ENCODE measurements at places on chromosomes 16 and 17.

- DNase-seq, result no peak
Measured at GRCh38 chr17:44892250-44892649, 7.0 kb downstream of the EFTUD2 start.

GRCh38 chr17:47733674-47734410, 806 bp downstream of the TBX21 start:
- DNase-seq, result no peak

DNA sequence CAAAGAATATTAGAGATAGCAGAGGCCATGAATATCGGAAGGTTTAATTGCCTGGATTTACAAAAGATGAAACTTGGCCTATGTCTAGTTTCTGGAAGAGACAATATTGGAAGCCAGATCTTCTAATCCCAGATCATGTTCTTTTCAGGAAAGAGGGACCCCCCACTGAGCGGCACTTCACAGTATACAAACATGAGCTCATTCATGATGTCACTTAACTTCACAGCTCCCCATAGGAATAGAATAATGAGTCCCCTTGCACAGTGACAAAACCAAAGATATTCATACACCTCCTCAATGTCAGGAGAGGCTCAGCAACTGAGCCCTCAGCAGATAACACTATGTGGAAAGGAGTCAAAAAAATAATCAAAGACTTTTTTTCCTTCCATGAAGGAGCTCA, 147.5 kb downstream of the CDH11 start:
- DNase-seq, result no peak

DNA sequence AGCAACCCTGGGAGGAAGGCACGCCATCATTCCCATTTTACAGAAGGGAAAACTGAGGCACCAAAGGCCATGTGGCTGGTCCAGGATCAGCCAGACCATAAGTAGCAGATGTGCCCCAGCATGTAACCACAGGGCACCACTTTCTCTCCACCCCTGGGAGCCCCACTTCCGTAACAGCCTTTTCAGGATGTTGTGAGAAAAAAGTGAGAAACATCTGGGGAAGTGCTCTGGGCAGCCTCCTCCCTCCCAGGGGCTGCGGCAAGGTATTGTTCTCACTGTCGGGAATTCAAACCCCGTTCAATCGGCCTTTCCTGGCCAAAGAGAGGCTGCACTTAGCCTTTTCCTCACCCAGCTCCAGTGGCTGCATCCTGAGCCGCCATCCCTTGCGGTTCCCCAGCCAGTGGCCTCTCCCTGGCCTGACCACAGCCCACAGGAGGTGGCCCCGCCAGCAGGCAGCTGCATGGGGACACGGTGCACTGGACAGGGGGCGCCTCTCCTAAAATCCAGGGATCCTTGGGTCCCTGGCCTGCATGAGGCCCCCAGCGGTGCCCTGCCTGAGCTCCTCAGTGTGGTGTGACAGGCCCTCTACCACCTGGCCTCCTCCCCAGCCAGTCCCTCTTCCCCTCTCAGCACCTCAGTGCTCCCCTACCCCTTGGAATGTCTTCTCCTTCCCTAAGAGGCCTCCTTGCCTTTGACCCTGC, 5.7 kb upstream of the CDH5 start:
- DNase-seq, result no peak

- no peak for DNase-seq
Measured at GRCh38 chr17:57773557-57773956, 28.5 kb upstream of the CCDC182 start.

DNA sequence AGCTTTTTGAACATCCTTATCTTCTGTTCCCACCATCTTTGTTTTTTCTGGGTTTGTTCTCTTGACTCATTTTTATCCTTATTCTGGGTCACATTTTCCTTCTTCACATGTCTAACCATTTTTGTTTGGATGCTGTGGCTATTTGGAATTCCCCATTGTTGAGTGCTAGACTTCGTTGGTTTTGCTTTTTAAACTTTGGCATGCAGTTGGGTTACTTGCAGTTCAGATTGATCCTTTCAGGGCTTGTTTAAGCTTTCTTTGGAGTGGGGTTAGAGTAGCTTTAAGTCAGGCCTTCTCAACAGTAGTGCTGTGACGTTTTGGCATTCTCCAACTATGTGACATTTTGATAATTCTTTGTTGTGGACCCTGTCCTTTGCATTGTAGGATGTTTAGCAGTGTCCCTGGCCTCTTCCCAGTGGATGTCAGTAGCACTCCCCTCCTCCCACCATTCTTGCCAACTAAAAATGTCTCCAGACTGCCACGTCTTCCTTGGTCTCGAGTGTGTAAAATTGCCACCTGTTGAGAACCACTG, 21.1 kb downstream of the PRMT7 start:
- DNase-seq, result no peak

DNA sequence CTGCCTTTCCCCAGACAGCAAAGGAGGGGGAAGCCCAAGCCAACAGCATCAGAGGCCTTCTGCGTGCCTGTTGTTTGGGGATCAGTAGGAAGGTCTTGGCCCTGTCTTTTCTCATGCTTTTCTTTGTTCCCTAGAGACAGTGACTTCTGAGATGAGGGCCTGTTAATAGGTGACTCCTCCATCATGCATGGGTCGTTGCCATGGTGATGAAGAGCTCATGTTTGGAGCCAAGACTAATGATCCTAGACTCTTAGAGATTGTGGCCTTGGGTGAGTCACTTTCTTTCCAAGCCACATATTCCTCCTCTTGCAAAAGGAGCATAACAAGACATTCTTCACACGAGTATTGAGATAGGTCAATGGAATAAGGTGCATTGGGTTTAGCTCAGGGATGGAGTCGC, 201.1 kb upstream of the ASIC2 start:
- no peak for DNase-seq

GRCh38 chr17:45800816-45801215, 16.7 kb downstream of the CRHR1 start:
- no peak for DNase-seq

DNA sequence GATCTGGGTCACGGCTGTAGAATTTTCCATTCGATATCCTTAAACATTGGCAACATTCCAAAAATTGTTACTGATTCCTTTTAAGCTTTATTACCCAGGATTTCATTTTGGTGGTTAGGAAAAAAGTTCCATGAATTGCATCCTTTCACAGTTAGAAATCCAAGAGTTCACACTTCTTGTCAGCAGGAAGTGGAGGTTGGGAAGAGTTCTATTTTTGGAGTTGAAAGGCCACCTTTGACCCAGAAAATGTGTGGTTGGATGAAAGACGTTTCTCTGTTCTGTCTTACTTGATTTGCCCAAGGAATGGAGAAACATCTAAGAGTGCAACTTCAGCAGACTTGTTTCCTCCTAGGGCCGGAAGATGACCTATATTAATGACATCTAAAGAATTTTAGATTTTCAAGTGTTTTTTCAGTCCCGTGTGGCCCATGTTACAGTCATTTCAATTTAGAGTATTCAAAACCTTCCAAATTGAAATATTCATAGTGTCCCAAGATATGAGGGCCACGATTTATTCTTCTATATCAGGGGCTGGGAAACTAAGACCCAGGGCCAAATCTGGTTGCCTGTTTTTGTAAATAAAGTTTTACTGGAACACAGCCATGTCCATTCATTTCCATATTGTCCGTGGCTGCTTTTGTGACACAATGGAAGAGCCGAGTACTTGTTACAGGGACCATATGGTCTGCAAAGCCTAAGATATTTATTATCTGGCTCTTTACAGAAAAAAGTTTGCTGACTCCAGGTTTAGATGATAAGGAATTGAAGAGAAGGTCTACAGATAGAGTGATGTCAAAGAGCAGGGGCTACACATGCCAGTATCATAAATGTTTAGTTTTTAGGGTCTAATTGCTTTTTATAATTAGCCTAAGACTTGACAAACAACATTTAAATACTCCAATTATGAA, 50.2 kb downstream of the CDK5R1 start:
- no peak for DNase-seq

- no peak for DNase-seq
Measured at GRCh38 chr16:60905811-60906210, 1130.4 kb downstream of the CDH8 start.

DNA sequence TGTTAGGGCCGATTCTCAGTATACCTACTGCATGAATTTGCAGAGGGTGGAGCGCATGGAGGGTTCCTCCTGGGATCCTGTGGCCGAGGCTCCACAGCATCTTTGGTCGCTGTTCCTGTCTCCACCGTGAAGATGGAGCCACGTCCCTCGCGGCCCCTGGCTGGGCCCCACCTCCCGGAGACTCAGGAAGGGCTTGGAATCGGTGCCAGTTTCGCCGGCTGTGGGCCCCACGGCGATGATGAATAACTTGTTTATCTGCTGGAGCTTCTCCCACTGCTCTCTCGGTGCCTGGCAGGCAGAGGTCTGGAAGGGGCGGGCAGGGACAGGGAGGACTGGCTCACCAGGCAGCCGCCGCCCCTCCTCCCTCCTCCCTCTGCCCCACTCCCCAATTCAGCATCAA, 8.1 kb downstream of the SLC5A11 start:
- peak; percentile 22 for DNase-seq

- no peak for DNase-seq
Measured at GRCh38 chr17:81034168-81034777, 678 bp upstream of the BAIAP2 start.
